Ureter (tissue), 1 donor: ENCODE measurements at places on chromosomes 12 and 14. TPM values are rescaled to one million over a fixed set of nuclear protein-coding genes. Genes with fewer than 3 reads are reported as not detected.

The LHX5 gene
- total RNA-seq = not detected

The CLMN gene
- 91.9 TPM for total RNA-seq

The RBP5 gene
- total RNA-seq = 7.5 TPM

The ASPG gene
- total RNA-seq = 6.4 TPM

The PTMS gene
- total RNA-seq = 288 TPM

The LARP4 gene
- 94.3 TPM for total RNA-seq

The WNT5B gene
- total RNA-seq = 7.2 TPM

The FAM181A gene
- total RNA-seq = not detected

The RARG gene
- 101 TPM for total RNA-seq
